NCI-H1417 treated with DMSO at 0.1 percent for 48 hours (cell line): ENCODE measurements at places on chromosomes 7 and 10.

DNA sequence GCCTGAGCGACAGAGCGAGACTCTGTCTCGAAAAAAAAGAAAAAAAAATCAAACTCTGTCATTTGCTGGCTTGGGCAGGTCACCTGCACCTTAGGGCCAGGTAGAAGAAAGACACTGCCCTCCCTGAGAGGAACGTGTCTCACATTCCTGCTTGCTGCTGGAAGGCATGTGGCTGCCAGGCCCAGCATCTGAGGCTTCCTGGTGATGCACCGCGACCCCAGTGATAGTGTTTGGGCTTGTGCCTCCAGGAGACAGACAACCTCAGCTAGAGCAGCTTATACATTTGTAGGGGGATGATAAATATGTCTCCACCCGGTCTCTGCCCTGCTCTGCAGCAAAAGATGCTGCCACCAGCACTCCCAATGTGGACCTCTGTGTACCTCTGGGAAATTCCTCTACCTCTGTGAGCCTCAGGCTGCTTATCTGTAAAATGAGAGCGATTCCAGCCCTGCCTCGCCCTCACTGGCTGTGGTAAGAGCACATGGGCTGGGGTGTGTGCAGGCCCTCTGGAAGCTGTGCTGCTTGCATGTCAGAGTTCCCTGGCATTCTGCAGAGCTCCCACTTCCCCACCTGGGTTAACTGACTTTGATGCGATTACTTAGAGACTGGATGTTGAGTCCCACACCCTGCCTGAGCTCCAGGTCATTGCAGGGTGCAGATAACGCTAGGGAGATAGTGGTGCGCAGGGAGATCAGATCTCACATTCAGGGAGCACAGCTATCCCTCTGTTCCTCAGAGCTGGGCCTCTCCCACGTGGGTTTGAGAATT lies 19.9 kb downstream of the SLC29A3 start:
- DNase-seq: no peak

DNA sequence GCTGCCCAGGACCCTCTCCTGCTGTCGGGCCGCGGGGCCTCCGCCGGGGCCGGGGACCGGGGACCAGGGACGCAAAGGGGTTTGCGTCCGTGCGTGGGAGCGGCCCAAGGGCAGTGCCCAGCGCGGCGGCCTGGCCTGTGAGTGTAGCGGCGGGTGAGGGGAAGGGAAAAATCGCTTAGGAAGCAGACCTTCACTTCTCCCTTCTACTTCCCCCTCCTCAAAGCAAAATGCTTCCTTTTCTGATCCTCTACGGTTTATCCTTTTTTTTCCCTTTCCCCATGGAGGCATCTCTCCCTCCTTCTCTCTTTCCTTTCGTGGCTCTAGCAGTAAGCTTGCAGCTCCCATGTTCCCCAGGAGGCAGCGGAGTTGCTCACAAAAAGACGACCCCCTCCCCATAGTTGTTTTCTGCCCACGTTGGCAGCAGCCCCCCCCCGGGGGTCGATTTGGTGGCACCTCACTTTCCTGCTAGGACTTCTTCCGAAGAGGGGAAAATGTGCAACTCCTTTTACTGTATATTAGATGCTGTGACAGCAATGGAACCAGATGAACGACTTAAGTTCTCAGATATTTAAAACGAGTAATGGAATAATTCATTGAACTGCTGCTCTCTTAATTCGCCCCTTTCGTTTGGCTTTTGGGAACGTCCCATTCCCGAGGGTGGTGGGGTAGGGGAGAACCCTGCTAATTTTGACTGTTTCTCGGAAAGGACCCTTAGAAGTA lies 724 bp downstream of the CAPZA2 start:
- no peak for DNase-seq

DNA sequence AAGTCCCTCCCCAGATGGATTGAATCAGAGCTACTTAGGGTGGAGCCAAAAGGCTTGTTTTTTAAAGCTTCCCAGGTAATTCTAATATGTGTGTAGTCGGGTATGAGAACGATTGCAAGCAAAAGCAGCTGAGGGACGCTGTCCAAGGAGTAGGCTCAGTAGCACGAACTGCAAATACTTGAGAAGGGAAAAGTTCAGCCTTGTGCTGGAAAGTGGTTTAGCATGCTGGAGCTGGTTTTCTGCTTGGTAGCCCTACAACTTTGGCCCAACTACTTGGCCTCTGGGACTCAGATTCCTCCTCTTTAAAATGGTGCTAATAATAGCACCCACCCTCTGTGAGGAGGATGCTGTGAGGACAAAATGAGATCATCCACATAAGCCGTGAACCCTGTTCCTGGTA lies 76.2 kb downstream of the AHR start:
- no peak for DNase-seq

DNA sequence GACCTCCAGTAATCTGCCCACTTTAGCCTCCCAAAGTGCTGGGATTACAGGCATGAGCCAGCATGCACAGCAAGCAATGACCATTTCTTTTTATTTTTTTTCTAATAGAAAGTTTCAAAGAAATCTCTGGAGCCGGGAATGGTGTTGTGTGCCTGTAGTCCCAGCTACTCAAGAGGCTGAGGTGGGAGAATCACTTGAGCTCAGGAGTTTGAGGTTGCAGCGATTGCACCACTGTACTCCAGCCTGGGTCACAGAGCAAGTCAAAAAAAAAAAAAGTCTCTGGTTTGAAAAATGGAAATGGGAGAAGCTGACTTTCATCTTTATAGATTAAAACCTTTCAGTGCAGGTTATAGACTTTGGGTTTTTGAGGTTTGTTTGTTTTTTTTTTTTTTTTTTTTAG lies 44.8 kb upstream of the KMT2E start:
- DNase-seq: no peak

DNA sequence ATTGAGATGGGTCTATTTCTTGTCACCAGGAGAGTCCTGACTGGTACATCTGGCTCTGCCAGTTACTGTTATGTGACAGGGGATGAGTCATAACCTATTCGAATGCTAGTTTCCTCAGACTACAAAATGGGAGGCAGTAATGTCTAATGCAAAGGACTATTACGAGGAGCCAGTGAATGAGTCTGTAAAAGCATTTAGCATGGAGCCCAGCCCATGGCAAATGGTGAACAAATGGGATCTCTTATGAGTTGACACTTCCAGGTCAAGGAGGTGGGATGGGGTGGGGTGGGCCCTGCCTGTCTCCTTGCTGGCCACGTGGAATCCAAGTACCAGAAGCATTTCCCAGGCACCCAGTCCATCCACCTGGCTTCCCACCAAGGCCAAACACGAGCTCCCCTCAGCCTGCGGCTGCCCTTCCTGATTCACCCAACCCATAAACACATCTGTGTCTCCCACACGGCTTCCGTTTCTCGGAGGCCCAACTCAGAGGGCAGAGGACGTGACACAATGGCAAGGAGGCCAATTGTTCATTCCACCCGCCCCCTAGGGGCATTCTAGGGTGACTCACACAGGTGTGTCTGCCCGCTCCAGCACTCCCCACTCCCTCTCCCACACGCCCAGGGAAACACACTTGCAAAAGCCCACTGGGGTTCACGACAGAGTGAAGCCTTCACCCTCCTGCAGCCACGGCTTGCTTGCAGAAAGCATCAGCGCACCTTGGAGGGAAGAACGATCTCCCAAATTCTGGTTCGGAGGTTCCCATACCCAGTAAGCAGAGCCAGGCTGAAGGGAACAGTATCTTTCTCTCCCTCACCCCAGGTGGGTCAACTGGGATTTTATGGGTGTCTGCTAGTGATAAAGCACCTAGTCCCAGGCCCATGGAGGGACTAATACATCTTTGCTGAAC lies 109.8 kb downstream of the SH3PXD2A start:
- no peak for DNase-seq

DNA sequence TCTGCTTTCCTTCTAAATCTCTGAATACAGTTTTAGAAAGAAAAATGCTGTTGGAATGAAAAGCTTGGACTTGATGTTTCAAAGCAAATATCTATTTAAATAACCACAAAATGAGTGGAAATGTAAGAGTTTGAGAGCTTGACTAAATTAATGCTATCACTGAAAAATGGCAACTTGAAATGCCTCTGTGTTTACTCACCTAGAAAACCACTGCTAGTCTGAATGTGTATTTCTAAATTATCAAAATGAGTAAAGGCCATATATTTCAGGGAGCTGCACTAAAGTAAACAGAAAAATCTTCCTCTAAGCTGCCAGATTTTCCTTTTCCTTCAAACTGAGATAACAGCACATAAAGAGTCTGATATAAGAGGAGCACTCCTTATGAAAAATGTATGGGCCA lies 87.9 kb downstream of the DPY19L1 start:
- no peak for DNase-seq

GRCh38 chr7:25662841-25663800 lies 434.8 kb upstream of the NPVF start:
- DNase-seq: no peak

DNA sequence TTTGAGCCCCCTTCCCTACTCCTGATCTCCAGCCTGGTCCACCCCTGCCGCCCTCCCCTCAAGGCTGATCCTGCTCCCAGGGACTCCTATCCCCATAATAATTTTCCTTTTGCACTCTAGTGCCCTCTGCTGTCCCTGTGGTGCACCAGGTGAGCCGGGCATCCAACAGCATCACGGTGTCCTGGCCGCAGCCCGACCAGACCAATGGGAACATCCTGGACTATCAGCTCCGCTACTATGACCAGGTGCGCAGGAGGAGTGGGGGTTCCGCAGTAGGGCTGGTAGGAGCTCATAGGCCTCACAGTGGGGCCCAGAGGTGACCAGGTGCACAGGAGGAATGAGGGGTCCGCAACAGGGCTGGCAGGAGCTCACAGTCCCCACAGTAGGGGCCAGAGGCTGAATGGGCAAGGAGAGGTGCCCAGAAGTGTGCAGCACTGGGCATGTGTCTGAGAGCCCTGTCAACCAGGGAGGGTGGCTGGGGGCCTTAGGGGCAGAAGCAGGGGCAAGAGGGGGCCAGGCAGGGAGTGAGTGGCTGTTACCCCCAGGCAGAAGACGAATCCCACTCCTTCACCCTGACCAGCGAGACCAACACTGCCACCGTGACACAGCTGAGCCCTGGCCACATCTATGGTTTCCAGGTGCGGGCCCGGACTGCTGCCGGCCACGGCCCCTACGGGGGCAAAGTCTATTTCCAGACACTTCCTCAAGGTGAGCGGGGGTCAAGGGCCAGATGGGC lies 11.7 kb downstream of the EPHB6 start:
- DNase-seq: no peak

GRCh38 chr10:116385994-116386809 lies 41.4 kb upstream of the PNLIPRP3 start:
- no peak for DNase-seq

- no peak for DNase-seq
Measured at GRCh38 chr7:1531263-1531978, 919 bp downstream of the MAFK start.

GRCh38 chr7:94303695-94304094 lies 91.0 kb upstream of the COL1A2 start:
- DNase-seq: no peak

- no peak for DNase-seq
Measured at GRCh38 chr7:29113384-29114102, 32.8 kb downstream of the CPVL start.

- DNase-seq: no peak
Measured at GRCh38 chr10:21473135-21473534, 52.3 kb downstream of the SKIDA1 start.

GRCh38 chr7:44958645-44959344 lies 20.0 kb downstream of the MYO1G start:
- DNase-seq: no peak

DNA sequence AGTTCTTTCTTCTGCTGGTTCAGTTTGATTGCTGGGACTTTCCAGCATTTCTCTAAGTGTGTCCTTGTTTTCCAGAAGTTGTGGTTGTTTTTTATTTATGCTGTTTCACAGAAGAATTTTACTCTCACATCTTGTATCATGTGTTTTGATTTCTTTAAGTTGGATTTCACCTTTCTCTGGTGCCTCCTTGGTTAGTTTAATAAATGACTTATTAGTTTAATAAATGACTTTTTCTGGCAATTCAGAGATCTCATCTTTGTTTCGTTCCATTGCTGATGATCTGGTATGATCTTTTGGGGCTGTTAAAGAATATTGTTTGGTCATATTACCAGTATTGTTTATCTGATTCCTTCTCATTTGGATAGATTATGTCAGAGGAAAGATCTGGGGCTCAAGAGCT lies 59.8 kb upstream of the CYP2C9 start:
- no peak for DNase-seq

DNA sequence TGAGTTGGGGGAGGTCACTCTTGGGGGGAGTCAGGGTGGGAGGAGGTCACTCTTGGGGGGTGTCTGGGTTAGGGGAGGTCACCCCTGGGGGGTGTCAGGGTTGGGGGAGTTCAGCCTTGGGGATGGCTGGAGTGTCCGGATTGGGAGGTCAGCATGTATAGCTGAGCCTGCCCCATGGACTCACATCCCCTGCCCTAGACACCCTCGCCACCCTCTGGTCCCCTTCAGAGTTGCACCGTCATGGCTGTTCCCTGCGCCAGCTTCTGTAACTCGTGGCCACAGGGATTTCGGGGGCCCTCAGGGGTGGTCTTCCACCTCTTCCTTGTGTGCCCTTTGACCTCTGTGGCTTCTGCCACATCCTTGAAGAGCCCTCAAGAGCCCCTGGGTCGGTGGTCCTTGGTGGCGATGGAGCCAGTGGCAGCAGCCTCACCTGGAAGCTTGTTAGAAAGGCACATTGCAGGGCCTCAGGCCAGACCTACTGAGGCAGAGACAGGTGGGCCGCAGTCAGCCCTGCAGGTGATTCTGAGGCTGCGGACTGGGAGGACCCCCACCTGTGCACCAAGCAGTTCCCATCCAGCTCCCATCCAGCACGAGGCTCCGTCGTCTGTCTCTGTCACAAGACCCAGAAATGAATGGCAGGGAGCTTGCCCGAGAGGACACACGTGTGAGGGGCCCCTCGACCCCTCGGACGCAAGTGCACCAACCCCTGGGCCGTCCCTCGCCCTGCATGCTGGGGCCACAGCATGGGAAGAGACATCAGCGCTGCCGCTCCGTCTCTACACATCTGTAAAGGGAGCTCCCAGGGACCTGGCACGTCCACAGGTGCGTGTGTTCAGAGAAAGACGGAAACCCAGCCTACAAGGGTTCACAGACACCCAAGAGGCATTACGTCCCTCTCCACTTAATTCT lies 44.7 kb upstream of the SUN1 start:
- DNase-seq: no peak

- no peak for DNase-seq
Measured at GRCh38 chr10:95278061-95278988, 12.5 kb downstream of the PDLIM1 start.
